ENCODE measurements at places on chromosomes 12 and 14.

DNA sequence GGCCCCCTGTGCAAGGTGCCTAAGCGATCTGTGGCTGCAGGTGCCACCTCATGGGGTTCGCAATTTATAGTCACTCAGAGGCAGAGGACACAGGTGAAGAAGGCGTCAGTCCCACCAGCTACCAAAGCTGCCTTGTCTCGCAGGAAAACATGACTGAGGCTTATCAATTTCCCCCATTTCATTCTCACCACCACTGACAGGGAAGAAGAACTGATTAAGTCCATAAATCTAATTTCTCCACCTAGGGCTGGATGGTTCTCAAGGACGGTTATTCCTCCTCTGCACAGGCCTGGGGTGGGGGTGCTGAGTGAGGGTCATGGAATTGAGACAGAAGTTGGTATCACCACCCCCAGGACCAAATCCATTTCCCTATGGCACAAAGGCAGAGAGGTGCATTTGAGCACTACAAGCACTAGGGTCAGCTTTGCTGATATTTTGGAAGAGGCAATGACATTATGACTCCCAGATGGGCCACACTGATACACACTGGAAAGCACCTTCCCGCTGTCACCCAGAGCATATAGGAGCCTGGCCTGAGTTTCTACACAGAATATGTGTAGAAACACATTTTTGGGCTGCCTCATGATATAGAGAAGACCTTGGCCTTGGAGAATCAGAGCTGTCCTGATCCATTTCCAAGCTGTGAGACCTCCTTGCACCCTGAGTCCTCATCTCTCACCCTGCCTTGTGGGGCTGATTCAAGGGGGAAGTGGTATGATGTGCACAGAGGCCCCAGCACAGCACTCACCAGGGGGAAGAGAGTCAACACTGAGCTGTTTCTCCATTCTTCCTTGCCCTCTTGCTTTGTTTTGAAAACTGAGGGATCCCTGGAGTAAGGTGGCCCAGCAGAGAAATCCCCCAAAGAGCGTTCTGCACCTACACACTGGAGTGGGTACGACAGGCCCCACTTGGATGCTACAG is 59.4 kb downstream of the PITPNM2 start:
- DNase-seq, result no peak

GRCh38 chr12:75863533-75863932 is 168.0 kb downstream of the PHLDA1 start:
- no peak for DNase-seq

DNA sequence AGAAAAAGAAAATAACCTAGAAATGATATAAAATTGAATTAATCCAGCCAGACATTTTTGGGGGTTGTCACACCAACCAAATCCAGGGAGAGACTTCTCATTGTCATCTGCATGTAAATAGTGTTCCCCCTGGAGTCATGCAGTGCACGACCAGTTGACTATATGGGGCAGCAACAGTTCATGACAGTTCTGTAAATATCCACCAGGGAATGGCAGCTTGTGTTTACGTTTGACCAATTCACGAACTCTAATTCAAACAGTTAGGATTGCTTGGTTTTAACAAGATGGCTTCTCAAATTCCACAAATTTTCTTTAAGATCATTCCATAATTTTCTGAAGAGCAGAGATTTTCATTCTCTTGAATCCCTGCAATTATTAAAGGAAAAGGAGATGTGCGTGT is 43.4 kb upstream of the DUSP6 start:
- DNase-seq, result no peak

GRCh38 chr14:89947344-89947743 is 7.2 kb downstream of the EFCAB11 start:
- no peak for DNase-seq

- no peak for DNase-seq
Measured at GRCh38 chr14:53493860-53494259, 340.7 kb upstream of the DDHD1 start.

DNA sequence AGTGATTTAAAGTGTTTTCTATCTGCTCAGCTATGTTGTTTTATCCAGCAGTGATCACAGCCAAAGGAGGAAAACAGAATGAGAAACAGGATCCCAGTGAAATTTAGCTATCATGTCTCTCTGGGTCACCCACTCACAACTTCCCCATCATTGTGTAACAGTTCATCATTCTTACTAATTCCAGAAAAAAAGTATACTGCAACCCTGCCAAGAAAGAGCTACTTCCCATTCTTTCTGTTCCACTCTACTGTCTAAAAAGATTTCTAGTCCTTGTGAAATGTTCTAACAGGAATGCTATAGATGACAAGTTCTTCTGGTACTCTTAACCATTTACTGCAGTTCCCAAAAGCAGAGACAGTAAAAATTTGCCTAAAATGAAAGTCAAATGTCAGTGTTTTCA is 39.2 kb upstream of the CD163 start:
- DNase-seq, result no peak

DNA sequence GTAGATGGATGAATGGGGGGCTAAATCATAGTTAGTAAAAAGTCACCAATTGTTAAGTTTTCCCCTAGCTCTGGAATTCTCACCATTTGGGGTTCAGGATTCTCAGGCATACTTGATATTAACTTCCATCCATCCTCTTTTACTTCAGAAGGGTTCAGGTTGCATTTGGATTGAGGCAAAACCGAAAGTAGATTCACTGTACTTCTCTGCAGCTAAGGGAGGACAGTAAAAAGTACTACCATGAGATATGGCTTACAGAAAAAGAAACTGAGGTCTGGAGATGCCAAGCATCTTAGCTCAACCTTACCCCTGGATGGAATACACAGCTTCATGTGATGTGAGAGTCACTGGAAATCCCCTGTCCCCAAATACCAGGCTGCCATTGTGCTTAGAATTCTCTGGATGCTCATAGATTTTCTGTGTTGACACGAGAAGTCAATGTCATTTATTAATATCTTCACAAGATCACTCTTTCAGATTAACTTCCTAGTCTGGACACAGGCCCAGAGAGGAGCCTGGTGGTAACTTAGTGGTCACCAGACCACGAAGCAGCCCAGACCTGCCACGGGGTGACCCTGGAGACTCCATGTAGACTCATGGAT is 87.1 kb downstream of the SSPN start:
- DNase-seq, result no peak

DNA sequence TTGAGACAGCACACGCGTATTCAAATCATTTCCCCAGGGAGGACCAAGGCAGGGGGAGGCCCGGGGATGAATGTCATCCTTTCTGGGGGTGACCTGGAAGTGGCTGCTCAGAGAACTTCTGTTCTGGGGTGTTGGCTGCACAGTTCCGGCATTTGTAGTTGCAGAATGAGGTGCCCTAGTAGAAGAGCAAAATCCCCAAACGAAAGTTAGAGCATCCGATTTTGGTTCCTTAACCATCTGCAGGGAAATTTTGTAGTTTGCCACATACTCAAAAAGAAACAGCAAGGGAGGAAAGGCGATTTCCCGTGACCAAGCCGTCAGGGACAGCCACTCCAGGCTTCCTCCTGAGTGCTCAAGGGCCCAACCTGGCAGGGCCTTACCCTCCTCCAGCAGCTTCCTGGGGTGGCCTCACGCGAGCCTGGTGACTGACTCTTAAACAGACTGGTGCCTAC is 13.0 kb upstream of the TRAF3 start:
- no peak for DNase-seq

- DNase-seq, result no peak
Measured at GRCh38 chr12:101799774-101800173, 31.0 kb downstream of the GNPTAB start.

Data from HFF-Myc (cell line).